LNCaP clone FGC (cell line): ENCODE measurements at places on chromosomes 11 and 22.

GRCh38 chr11:12050470-12051286 lies 42.3 kb upstream of the DKK3 start:
- DNase-seq = peak; percentile 89

GRCh38 chr22:45878051-45878781 lies 98.7 kb downstream of the WNT7B start:
- no peak for DNase-seq

DNA sequence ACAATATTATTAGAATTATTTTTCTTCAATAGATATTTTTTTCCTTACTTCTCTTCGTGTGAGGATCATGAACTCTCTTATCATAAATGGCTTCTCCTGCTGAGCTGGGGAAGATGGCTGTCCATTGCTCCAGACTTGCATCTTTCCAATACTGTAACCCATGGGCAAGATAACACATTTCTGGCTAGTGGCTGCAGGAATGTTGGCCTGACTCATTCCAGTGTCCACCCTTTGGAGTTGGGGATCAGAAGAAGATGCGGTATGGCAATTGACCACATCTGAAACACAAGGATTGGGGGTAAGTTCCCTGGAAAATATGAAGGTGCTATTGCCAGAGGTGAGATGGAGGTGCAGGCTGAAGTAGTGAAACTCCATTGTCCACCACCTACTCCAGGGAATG lies 92.8 kb downstream of the FAR1 start:
- DNase-seq = no peak

GRCh38 chr11:86440305-86440716 lies 65.6 kb downstream of the CCDC81 start:
- DNase-seq = no peak

GRCh38 chr22:45310331-45310976 lies 720 bp downstream of the FAM118A start:
- no peak for DNase-seq

DNA sequence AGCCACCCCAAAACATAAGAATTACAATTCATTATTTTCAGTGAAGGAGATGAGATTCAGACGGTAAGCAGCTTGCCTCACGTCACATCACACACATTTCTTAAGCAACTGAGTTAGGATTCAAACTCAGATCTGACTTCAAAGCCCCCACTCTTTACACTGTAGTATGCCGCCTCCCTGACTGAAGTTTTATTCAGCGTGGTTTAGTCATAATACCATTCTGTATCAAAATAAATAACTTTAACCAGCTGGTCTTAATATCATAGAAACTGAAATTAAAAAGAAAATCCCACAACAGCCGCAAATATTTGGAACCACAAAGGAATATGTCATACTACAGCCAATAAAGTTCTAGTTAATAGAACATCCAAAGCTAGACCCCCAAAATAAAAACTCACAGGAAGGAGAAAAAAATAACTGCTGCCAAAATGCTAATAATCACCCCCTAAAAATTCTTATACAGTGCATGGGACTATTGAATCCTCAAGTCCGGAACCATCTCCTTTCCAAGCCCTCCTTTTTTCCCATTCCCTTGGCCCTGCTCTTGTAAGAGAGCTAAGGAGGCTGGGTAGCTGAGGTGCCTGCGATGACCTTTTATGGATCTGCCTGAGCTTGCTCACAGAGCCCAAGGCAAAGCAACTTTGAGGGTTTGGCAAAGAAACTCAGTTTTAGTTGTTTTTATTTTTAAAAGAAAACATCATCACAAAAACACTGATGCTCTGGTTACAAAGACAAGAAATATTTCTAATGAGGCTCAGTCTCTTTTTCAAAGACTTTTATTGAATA lies 334.5 kb downstream of the TTC28 start:
- DNase-seq = no peak

GRCh38 chr11:70270104-70270876 lies at the start of gene PPFIA1:
Gene PPFIA1 (plus strand): TSS chr11:70270690. CDS start chr11:70272173, 1,483 bp downstream.
- DNase-seq = peak; percentile 83

DNA sequence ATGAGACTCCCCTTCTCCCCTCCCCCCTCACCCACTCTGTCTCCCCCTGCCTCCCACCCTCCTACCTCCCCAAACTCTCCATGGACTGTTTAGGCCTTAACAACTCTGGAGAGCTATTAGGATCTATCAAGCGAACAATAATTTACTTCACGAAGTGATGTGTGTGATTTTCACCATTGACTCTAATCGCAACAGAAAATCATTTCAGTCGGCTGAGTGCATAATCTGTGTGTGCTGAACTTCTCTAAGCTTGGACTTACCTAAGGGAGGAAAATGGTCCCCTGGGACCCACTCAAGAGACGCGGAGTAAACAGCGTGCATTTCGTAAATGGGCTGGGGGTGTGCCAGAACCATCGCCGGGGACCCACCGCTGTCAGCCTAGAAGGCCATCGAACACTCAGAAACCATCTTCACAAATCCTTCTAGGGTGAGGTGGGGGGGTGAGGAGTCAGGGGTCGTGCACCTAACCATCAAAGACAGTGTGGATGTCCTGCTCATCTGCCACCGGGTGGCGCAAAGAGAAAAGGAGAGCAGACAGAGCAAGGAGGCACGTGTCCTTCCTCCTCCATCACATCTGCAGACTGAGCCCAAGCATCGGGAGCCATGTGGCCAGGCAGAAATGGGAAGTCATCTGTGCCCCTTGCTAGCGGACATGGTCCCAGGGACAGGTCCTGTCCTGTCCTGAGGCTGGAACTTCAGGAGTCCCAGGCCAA lies 62.1 kb upstream of the NUP50 start:
- no peak for DNase-seq

GRCh38 chr22:26789951-26790350 lies 132.6 kb downstream of the MIAT start:
- DNase-seq = no peak

DNA sequence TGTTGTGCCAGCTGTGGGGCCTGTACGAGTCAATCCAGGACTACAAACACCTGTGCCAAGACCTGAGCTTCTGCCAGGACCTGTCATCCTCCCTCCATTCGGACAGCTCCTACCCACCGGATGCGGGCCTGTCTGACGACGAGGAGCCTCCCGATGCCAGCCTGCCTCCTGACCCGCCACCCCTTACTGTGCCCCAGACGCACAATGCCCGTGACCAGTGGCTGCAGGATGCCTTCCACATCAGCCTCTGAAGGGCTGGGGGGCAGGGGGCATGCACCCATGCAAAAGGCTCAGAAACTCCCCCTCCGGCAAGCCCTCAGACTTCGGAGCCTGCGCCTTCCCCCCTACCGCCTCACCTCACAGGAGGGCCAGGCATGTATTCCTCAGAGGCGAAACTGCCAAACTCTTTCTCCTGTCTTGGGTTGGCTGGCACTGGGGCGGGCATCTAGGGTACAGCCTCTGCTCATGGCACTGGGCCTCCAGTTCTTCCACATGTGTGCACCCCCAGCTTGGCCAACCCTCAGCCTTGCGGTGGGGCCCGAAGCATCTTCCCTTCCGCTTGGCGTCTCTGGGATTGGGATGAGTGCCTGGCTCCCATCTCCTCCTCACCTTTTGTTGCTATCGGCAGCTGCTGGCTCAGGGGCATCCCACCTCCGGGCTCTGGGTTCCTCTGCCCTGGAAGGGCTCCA lies 1.2 kb downstream of the FAM89B start:
- DNase-seq = peak; percentile 46

DNA sequence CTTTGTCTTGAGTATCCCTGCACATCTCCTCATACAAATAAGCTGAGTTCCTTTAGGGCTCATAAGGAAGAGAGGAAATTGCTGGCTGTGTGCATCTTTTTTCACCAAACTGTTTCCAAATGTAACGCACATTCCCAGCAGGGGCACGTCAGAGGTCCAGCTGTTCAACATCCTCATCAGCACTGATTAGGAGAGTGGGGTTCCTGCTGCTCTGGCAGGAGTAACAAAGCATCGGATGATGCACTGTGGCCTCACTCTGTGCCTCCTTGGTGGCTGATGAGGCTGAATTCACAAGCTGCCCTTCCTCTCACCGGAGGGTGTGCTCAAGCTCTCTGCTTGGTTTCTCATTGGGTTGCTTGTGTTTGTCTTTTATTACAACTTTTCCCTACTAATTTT lies 35.5 kb upstream of the SLC25A1 start:
- DNase-seq = no peak

DNA sequence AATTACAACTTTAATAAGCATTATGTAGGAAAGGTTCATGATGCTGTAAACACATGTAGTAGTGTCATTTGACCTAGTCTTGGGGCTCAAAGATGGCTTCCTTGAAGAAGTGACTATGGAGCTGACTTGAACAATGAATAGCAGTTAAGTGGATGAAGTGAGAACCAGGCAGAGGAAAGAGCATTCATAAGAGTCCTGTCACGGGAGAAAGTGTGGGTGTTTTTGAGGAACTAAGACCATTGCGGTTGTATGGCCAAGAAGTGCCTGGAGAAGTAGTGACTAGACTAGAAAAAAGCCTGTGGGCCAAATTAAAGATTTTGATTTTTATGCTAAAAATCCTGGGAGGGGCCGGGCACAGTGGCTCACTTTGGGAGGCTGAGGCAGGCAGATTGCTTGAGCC lies 7.2 kb upstream of the IL18BP start:
- no peak for DNase-seq

GRCh38 chr22:28112548-28113043 lies 193.5 kb upstream of the PITPNB start:
- DNase-seq = peak; percentile 4

DNA sequence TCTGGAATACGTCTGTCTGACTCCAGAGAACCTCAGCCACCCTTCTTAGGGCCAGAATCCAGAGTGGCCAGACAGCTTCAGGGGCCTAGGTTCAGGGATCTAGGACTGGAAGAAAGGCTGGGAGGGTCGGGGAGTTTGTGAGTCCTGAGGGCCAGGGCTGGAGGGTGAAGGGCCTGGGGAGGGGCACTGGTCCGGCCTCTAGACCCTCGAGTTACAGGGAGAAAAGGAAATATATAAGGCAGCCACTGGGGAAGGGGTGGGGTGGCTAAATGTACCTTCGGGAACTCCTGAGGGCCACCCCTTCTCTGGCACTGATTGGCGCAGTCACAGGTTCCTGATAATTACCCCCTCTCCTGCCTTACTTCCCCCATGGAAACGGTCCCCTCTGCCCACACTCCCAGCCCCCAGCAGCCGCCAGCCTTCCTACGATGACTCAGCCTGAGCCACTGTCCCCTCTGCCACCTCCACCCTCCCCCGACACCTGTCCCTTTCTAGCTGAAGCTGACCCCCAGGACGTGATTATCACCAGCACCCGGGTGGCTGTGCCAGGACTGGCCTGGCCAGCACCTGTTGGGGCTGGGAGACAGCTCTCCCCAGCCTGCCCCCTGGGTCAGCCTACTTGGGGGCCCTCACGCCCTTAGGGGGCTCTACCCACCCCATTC lies 26.4 kb downstream of the MB start:
- DNase-seq = no peak

- no peak for DNase-seq
Measured at GRCh38 chr11:69003866-69004367, 9.1 kb downstream of the MRGPRF start.

- DNase-seq = no peak
Measured at GRCh38 chr11:83865636-83866461, 579.7 kb upstream of the CCDC90B start.

- DNase-seq = no peak
Measured at GRCh38 chr11:3947061-3947460, 91.6 kb downstream of the STIM1 start.

DNA sequence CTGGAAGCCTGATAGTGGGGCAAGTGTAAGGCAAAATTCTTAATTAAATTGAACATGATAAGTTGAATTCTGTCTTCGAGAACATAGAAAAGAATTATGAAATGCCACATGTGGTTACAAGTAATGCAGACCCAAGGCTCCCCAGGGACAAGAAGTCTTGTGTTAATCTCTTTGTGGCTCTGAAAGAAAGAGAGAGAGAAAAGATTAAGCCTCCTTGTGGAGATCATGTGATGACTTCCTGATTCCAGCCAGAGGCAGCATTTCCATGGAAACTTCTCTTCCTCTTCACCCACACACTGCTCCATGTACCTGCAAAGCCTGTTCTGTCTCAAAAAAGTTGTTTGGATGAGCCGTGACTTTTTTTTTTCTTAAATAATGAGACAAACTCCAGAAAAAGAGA lies 1.9 kb upstream of the TYR start:
- no peak for DNase-seq

GRCh38 chr11:101049123-101049522 lies 80.5 kb downstream of the PGR start:
- peak; percentile 28 for DNase-seq

GRCh38 chr11:128713595-128713994 lies 19.7 kb downstream of the FLI1 start:
- DNase-seq = no peak

DNA sequence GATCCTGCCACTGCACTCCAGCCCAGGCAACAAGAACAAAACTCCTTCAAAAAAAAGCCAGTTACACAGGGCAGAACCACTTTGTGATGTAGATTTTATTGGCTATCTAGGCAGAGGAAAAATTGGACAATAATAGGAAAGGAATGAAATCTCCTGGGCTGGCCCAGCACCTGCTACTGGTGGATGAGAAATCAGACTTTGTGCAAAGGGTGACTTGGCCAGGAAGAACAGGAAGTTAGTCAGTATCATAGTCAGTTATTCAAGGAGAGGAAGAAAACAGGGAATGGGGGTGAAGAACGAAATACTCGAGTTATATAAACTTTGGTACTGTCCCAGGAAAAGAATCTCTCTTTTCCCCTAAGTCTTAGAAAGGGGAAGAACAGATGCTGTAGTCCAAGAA lies 11.0 kb upstream of the SPTBN2 start:
- no peak for DNase-seq

GRCh38 chr11:46293641-46294103 lies 16.2 kb downstream of the CREB3L1 start:
- DNase-seq = no peak

DNA sequence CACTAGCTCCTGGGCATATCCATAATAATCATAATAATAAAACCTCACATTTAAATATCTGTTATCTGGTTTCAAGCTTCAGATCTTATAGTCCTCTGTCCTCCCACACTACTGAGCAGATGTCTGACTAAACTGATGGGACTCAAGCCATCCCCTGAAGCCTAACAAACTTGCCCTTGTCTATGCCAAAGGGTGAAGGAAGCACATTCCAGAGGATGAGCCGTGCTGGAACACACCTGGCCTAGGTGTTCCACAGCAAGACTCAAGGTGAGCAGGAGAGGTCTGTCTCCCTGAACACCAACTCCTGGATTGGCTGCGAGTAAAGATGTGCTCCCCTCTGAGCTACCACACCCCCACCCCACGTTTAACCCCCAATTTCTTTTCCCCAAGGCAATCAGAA lies 14.7 kb downstream of the SCUBE2 start:
- peak; percentile 84 for DNase-seq

DNA sequence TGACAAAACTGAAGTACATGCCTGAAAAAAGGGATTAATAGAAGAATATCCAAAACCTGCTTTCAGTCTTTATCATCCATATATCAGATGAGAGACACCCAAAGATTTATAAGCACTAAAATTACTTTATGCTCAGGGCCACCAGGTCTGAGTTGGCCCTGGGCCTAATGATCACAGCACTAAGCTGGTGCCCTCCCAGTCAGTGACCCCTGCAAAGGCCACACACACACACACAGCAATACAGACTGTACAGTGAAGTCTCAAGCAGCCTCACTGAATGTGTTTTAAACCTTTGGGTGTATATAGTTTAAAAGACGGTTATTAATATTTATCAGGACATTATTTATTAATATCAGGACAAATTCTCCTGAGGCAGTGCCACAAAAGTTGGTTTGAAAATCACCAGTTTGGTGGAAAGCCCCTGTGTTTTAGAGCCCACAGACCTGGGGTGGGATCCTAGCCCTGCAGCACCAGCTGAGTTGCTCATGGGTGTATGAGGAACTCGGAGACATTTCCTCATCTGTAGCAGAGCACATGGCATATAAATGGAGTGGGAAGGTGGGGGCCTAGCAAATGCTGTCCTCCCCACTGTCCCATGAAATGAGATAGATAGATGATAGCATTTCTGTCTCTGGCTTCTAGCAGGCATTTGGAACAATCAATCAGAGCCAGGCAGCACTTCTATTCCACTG lies 48.4 kb upstream of the HORMAD2 start:
- no peak for DNase-seq
